ENCODE measurements at places on chromosomes 1 and 21. TPM values are rescaled to one million over a fixed set of nuclear protein-coding genes. Genes with fewer than 3 reads are reported as not detected.

Gene LCE6A
- not detected for total RNA-seq

Gene KIAA0040
- total RNA-seq = 25.8 TPM

Gene TAS1R1
- not detected for total RNA-seq

Gene LCE2A
- total RNA-seq = not detected

Gene F13B
- total RNA-seq = not detected

Gene ATF3
- total RNA-seq = 28.1 TPM

Gene SPRR1A
- total RNA-seq = not detected

Gene CALML6
- total RNA-seq = 1.1 TPM

Gene DENND1B
- 20.5 TPM for total RNA-seq

Gene SSX2IP
- 8.2 TPM for total RNA-seq

Gene LCE7A
- total RNA-seq = not detected

Gene TSACC
- not detected for total RNA-seq

Gene NUAK2
- total RNA-seq = 1.7 TPM

Gene DNASE2B
- not detected for total RNA-seq

Gene FAM43B
- 2.7 TPM for total RNA-seq

Gene RAB25
- total RNA-seq = not detected

Gene CA14
- total RNA-seq = not detected

Gene FAM78B
- total RNA-seq = 1.6 TPM

Gene AMY2B
- 27.3 TPM for total RNA-seq

Gene B3GALT5
- 0.39 TPM for total RNA-seq

Gene UBXN10
- total RNA-seq = 0.33 TPM

Gene BRINP3
- total RNA-seq = not detected
